Ovary (tissue), 10 donors: ENCODE measurements at places on chromosomes 1 and 21. TPM values are rescaled to one million over a fixed set of nuclear protein-coding genes. Genes with fewer than 3 reads are reported as not detected.

- H3K4me1 ChIP-seq: no peaks in the 10 kb centered on the region
- no peaks in the 10 kb centered on the region for H3K36me3 ChIP-seq
- no peak overlapping the region for H3K27ac ChIP-seq
- no peak for DNase-seq
These were observed 11.5 kb downstream of the RORC start for GRCh38 chr1:151819976-151820623.

The FCRL5 gene
- 0.10 TPM for total RNA-seq

The SNX27 gene
- 42.7 TPM for total RNA-seq

The USP33 gene
- 46.7 TPM for total RNA-seq

The TNFRSF8 gene
- total RNA-seq: 10.9 TPM

The NBPF9 gene
- total RNA-seq: 20.3 TPM
